NCI-H1105 (cell line): ENCODE measurements at places on chromosomes 11 and 22.

- no peak for DNase-seq
These were observed 26.1 kb upstream of the ETS1 start for GRCh38 chr11:128613300-128613995.

DNA sequence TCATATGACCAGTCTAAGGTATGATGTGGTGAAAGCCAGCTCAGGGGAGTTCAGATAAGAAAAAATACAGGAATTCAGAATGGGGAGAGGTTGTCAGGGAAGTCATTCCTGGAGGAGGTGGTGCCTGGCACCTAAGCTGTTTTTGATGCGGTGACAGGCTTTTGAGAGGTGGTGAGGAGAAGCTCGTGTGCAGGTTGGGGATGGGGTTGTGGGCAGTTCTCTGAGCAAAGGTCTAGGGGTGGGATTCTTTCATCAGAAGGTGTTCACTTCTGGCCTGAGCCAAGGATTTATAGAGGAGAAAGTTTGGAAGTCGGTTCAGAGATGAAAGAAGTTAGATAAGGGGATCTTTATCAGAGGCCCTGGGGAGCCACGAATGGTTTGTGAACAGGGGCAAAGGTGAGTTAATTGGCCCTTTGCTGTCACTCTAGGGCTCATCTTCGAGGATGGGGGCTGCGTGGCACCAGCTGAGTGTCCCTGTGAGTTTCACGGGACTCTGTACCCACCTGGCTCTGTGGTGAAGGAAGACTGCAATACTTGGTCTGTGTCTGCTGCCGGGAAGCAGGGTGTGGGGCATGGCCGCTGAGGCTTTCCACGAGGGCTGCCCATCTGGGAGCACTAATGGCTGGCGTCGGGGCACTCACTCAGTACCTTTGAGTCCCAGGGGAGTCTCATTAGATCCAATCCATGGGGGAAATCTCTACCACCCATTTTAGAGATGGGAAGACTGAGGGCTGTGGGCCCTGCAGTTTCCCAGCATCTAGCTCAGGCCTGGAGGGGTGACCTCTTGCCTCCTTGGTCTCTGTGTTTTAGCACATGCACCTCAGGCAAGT lies 13.4 kb downstream of the OTOG start:
- DNase-seq: no peak

DNA sequence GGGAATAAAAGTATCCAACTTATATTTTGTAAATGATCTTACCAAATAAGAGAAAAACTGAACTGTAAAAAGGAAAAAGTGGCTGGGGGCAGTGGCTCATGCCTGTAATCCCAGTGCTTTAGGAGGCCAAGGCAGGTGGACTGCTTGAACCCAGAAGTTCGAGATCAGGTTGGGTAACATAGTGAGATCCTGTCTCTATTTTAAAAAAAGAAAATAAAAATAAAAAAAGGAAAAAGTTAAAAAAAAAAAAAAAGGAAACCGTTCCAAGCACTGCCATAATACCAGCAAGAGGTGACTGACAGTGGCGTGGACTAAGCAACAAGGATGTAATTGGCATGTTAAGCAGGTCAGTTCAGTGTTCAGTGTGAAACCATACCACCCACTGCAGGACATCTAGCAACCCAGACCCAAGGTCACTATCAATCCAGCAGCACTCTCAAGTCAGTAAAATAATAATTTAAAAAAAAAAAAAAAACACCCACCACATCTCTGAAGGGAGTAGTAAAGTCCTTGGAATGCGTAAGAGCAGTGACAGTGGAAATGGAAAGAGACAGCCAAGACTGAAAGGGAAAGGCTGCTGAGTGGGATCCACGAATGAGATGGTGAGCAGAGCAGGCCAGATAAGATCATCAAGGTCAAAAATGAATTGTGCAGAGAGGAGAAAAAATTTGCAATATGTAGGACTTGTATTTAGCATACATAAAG lies 43.6 kb downstream of the MAPK1 start:
- DNase-seq: no peak

- no peak for DNase-seq
These were observed 39.3 kb upstream of the MYO18B start for GRCh38 chr22:25702571-25703167.

DNA sequence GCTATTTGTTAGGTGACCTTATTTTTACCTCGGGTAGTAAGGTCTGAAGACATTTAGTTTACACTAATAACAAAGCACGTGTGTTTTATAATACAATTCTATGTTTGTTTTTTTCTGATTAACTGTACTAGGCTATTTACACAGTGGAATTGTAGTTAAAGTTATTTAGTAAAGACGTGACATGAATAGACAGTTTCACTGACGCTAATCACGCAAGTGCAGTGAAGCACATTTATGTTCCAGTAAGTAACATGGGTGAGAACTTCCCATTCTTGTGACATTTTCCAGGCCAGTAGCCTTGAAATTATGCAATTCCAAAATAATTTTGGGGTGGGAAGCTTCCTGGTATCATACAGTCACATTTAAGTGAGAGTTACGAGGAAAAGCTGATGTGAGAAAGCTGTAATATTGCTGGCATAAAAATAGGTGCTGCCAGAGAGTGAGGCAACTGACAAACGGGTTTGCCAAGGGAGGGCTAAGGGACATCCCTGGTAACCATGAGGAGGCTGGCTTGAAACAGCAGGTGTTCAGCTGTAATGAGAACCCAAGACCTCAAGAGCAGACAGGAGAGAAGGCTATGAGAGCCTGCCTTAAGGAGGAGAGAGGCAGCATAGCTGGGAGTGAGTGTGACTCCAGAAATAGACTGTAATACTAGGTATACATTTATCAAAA lies 378.8 kb downstream of the DCDC1 start:
- no peak for DNase-seq

DNA sequence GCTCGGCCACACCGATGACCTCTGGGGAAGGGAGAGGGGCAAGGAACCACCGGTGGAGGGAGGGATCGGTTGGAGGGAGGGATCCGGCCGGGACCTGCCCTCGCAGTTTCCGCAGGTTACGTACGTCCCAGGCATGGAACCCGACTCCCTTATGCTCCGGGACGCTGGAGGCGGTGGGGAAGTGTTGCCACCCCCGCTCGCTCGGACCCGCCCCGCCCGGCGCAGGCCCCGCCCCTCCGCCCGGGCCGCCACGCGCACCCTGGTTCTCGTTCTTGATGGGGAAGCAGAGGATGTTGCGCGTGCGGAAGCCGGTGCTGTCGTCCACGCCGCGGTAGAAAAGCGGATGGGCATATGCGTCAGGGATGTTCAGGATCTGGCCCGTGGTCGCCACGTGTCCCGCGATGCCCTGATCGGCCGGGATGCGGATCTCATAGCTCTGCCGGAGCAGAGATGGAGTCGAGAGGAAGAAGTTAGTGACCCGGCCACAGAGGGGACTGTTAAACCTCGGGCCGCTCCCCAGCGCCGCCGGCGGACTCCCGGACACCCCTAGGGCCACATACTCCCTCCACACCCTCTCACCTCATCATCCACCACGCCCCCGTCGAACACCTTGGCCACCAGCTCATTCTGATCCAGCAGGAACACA lies 89.8 kb downstream of the PDE2A start:
- DNase-seq: no peak

- DNase-seq: no peak
These were observed at the start of gene UPK3A for GRCh38 chr22:45284705-45285262. Gene UPK3A (plus strand): TSS chr22:45284949. CDS start chr22:45285014, 65 bp downstream.

DNA sequence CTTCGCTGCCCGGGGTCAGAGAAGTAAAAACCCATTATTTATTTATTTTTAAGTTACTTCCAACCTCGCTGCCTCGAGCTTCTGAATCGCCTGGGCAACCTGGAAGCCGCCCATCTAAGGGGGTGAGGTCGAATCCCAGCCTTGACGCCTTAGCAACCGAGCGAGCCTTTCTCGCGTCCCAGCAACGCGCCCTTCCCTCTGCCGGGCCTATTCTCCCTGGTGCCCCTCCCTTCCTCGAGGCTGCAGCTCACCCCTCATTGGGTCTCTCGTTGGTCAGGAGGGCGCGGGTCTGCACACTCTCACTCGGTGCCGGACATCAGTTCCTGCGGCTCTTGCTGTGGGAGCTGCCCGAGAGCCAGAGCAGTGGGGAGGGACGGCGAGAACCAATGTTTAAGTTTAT lies at the start of gene CCDC81:
CCDC81 (plus strand) TSS at position 302 of the 400 bp plus-strand sequence. CDS start 277 bp downstream, outside the sequence.
- no peak for DNase-seq

DNA sequence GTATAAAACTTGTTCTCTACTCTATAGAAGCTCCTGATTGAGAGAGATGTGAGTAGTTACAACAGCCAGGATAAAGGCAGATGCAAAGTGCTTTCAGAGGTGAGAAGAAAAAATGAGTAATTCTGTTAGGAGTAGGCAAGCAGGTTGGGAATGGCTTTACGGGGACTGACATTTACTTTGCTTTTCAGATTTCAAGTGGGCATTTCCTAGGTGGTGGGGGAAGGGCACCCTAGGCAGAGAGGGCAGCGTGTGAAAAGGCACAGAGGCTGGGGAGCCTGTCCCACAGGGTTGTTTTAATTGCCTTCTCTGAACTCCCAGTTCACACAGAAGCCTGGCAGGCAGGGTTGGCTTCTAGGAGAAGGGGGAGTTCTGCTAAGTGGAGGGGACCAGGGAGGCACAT lies 106.5 kb downstream of the NAV2 start:
- no peak for DNase-seq

GRCh38 chr11:117604336-117604995 lies 192.6 kb downstream of the DSCAML1 start:
- peak; percentile 66 for DNase-seq

- DNase-seq: no peak
These were observed 3.6 kb downstream of the IGLL5 start for GRCh38 chr22:22891139-22891621.

DNA sequence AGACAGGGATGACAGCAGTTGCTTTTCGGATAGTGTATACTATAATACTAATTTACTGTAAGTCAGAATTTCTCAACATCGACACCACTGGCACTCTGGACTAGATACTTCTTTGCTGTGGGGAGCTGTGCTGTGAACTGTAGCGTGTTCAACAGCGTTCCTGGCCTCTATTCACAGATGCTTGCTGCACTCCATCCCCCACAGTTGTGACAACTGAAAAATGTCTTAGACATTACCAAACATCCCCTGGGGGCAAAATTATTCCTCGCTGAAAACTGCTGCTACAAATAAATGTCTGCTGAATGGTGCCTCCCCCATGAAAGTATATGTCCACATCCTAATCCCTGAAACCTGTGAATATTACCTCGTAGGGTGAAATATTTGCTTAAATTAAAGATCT lies 7.5 kb upstream of the SLC15A3 start:
- DNase-seq: no peak

- DNase-seq: peak; percentile 45
These were observed 757 bp upstream of the HINFP start for GRCh38 chr11:119120639-119121007.

DNA sequence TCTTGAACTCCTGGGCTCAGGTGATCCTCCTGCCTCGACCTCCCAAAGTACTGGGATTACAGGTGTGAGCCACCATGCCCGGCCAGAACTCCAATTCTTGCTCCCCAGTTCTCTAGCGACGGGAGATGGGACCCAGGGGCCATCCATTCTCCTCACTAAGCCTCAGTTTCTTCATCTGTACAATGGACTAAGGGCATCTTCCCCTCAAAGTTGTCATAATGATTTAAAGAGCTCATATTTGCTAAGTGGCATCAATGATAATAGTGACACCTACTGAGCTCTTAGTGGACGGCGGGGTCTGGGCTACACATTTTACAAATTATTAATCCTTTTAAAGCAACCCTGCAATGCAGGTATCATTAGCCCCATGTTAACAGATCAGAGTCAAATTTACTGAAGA lies 34.5 kb downstream of the KIAA0930 start:
- no peak for DNase-seq

- DNase-seq: no peak
These were observed 65.3 kb downstream of the AMBRA1 start for GRCh38 chr11:46528445-46529094.

DNA sequence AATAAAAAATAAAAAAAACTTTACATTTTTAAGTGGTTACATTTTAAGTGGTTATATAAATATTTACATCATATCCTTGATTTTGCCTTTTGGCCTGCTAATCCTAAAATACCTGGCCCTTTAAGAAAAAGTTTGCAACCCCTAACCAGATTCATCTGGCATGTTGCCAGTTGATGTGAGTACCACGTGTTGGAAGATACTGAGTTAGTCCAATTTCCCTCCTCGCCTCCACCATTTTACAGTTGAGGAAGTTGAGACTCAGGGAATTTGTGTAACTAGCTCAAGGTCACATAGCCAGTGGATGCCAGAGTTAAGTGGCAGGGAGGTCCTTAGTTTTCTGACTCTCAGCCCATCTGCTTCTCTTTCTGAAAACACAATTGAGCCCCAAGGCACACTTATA lies 5.1 kb downstream of the ELF5 start:
- DNase-seq: no peak

DNA sequence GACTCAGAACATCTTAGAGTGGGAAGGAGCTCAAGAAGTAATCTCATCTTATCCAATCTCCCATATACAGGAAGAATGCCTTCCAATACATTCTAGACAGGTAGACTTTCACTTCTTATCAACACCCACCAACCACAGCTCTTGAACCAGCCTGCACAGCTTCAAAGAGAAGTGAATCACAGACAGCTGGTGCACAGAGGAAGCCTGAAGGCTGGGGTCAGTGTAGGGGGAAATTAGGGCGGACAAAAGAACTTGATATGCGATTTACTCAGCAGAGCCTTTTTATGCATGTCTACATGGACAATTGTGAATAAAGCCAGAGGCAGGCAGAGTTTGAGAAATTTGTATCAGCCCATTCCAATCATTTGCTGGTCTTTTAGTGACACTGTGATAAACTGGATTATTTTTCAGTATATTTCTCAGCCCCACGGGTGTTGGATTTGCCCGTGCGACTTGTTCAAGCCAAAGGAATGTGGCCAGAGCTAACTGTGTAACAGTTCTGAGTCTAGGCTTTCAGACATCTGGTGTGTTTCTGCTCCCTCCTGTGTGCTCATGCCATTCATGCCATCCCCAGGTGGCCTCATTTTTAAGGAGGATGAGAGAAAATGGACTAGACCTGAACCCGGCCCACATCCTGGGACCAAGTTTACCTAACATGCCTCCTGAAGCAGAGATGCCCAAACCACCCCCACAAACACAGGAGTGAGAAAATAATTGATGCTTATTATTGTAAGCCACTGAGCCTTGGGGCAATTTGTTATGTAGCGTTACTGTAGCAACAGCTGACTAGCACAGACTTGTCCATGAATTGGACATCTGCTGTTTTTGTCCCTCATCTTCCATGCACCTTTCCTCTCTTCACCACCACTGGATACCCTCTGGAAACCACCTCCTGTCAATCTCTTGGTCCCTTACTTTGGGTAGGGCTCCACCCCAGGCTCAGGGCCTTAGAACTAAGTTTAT lies 137.5 kb upstream of the HSD17B12 start:
- no peak for DNase-seq

DNA sequence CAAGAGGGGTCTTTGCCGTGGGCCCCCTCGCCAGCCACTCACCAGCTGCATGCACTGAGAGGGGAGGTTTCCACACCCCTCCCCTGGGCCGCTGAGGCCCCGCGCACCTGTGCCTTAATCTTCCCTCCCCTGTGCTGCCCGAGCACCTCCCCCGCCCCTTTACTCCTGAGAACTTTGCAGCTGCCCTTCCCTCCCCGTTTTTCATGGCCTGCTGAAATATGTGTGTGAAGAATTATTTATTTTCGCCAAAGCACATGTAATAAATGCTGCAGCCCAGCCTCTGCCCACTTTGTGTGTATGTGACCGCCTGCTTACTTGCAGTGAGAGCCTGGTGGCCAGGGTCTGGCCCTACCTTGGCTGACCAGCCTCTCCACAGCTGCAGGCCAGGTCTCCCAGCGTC lies 2.8 kb upstream of the CRACR2B start:
- DNase-seq: peak; percentile 70

- no peak for DNase-seq
These were observed 50.2 kb downstream of the GAB4 start for GRCh38 chr22:16957781-16958180.

- DNase-seq: no peak
These were observed 157.1 kb upstream of the GRK3 start for GRCh38 chr22:25407226-25407858.
